ENCODE measurements at places on chromosomes 7 and 10. TPM values are rescaled to one million over a fixed set of nuclear protein-coding genes. Genes with fewer than 3 reads are reported as not detected.

DNA sequence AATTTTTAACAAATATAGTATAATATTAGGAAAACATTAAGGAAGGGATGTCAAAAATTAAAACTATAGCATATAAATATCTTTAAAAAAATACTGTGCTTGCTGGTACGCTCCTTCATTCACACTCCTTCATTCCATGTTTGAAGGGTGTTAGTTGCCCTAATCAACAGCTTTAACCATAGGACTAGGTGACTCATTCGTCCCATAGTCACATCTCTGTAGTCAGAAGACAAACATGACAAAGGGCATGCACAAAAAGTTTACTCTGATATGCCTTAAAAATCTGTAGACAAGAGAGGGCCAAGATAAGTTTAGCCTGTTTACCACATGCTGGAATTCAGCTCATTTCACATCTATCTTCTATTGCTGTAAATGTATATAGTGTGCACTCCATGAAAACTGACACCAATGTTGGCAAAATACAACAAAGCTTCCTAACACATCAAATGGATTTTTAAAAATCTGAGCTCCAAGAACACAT lies 646 bp downstream of the FAM13C start:
- peak overlapping the region; percentile 83 for H3K4me3 ChIP-seq
- no peaks in the 10 kb centered on the region for H3K36me3 ChIP-seq
- no peak for DNase-seq
- peaks cover 7% of the 10 kb centered on the region for H3K27me3 ChIP-seq
- H3K27ac ChIP-seq: peak overlapping the region; percentile 3

DNA sequence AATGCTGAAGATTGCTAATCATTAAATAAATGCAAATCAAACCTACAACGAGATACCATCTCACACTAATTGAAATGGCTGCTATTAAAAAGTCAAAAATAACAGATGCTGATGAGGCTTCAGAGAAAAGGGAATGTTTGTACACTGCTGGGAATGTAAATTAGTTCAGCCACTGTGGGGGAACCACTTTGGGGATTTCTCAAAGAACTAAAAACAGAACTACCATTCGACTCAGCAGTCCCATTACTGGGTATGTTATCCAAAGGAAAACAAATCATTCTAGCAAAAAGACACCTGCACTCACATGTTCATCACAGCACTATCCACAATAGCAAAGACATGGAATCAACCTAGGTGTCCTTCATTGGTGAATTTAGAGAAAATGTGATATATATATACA lies 379.0 kb upstream of the CNTNAP2 start:
- no peak for DNase-seq
- no peaks in the 10 kb centered on the region for H3K4me1 ChIP-seq
- H3K27me3 ChIP-seq: peaks cover 56% of the 10 kb centered on the region
- H3K4me3 ChIP-seq: no peak overlapping the region
- no peaks in the 10 kb centered on the region for H3K36me3 ChIP-seq

DNA sequence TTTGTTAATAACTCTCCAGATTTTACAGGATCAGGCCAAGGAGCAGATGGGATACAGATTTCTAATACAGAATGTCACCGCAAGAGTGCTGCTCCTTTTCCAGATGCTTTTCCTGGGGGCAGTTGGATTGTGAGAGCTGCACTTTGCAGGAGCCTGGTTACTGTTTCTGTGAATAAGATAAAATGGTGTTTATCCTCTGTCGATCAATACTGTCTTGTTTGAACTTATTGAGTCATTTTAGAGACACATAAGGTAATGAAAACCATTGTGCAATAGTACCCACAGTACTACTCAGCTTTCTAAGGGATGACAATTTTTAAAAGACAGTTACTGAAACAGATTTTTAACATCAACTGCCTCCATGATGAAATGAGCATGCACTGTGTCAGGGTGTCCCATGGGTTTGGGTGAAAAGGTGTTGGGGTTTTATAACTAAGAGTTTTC lies 2.9 kb downstream of the A1CF start:
- H3K4me1 ChIP-seq: peaks cover 9% of the 10 kb centered on the region
- no peak overlapping the region for H3K27ac ChIP-seq
- H3K36me3 ChIP-seq: no peaks in the 10 kb centered on the region
- no peak overlapping the region for H3K4me3 ChIP-seq

DNA sequence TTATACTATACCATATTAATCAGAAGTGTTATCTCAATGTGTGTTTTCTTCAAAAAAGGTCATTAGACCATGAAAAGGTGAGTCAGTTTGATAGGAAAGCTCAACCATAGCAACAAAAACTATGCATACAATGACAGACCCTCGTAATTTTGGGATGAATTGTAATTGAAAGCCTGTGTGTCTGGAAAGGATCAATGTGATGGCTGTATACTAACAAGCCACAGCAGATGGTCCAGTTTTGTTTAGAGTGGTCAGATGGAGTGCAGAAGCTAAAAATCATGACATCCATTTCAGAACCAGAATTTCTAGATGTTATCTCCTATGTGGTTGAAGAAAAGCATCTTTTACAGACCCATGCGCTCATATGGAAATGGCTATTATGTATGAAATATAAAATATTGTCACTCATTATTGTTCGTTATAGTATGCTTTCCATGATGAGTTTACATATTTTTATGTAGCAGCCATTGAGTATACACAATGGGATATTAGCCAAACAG lies 88.3 kb upstream of the CNTNAP2 start:
- no peaks in the 10 kb centered on the region for H3K4me1 ChIP-seq
- DNase-seq: no peak
- H3K27ac ChIP-seq: no peak overlapping the region
- H3K4me3 ChIP-seq: no peak overlapping the region

DNA sequence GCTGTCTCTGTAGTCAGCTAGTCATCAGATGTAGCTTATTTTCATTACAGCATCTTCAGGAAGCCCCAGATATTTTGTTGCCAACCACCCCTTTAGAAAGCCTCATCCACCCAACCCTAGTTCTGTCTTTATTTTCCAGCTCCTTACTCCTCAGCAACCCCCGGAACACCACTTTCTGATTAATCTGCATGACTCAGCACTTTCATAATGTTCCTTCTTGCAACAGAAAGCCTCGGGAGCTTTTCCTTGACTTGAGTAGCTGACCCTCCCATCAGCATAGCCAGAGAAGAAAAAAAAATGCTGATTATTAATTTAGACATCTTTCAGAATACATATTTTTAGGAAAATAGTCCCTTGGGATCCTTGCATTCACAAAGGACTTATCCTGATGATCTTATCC lies 244.0 kb upstream of the CXCL12 start:
- no peaks in the 10 kb centered on the region for H3K27me3 ChIP-seq
- no peak overlapping the region for H3K4me3 ChIP-seq
- no peak for DNase-seq
- no peaks in the 10 kb centered on the region for H3K4me1 ChIP-seq
- no peak overlapping the region for H3K27ac ChIP-seq
- H3K36me3 ChIP-seq: no peaks in the 10 kb centered on the region

- H3K4me3 ChIP-seq: peak overlapping the region; percentile 84
- no peak overlapping the region for H3K27ac ChIP-seq
- peak; percentile 83 for DNase-seq
- no peaks in the 10 kb centered on the region for H3K4me1 ChIP-seq
Measured at GRCh38 chr10:133378251-133379096, 588 bp upstream of the PAOX start.

- H3K27me3 ChIP-seq: no peaks in the 10 kb centered on the region
- no peaks in the 10 kb centered on the region for H3K4me1 ChIP-seq
- H3K27ac ChIP-seq: no peak overlapping the region
- no peak overlapping the region for H3K4me3 ChIP-seq
- no peak for DNase-seq
Measured at GRCh38 chr10:82228701-82229100, 353.7 kb downstream of the NRG3 start.

DNA sequence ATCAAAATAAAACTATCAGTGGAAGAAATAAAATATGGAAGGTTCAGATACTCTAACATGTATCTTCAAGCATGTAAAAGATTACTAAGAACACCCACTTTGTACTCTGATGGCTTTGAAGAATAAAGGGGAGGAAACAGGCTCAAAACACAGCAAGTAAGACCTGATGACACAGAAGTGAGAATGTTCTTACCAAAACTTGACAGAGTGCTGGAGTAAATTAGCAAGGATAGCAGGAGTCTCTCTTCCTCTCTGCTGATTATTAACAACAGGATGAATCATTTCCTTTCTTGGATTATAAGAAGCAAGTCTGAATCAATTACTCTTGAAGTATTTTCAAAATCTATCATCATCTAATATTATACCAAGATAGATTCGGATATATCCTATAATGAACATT lies 47.5 kb downstream of the GLI3 start:
- H3K27ac ChIP-seq: no peak overlapping the region
- no peaks in the 10 kb centered on the region for H3K36me3 ChIP-seq
- no peak overlapping the region for H3K4me3 ChIP-seq

DNA sequence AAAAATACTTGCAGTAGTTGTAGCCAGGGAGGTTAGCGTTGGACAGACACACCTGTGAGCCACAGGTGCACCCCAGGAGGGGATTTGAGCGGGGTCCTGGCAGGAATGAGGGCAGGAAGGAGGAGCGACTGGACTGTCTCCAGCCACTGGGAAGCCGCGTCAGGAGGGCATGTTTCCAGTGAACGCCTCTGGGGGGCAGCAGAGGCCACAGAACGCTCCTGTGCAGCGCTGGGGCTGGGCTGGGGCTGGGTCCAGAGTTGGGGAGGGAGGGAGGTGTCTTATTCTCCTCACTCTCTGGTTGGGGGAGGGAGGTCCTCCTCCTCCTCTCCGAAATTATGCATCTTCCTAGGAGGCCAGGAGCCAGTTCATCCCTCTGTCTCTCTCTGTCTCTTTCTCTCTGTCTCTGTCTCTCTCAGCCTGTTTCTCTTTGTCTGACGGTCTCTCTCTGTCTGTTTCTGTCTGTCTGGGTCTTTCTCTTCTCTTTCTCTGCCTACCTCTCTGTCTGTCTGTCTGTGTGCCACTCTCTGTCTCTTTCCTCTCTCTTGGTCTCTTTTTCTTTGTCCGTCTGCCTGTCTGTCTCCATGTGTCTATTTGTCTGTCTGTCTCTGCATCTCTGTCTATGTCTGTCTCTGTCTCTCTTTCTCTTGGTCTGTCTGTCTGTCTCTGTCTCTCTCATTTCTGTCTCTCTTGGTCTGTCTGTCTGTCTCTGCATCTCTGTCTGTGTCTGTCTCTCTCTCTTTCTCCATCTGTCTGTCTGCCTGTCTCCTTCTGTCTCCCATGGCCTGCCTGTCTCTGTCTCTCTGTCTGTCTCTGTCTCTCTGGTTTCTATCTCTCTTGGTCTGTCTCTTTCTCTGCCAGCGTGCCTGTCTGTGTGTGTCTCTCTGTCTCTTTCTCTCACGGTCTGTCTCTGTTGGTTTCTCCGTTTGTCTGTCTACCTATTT lies 9.9 kb upstream of the PSMG3 start:
- peak; percentile 97 for DNase-seq
- H3K36me3 ChIP-seq: no peaks in the 10 kb centered on the region
- no peak overlapping the region for H3K27ac ChIP-seq
- H3K4me3 ChIP-seq: no peak overlapping the region

DNA sequence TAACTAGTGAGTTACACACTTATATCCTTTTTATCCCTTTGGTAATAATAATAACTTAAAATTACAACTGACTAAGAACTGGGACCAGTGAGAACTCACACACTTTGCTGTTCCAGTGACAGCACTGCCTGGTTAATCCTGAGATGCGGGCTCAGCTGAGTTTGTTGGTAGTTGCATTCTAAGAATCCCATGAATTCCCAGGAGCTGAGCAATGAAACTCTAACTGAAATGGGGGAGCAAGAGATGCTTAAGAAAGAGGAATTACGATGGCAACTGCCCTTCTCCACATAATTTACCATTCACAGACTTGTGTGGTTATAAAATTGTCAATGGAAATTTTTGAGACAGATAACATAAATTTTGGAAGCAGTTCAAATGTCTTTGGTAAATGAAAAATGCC lies 659.4 kb downstream of the MAGI2 start:
- H3K27ac ChIP-seq: no peak overlapping the region
- DNase-seq: no peak
- H3K36me3 ChIP-seq: no peaks in the 10 kb centered on the region
- no peak overlapping the region for H3K4me3 ChIP-seq
- H3K27me3 ChIP-seq: no peaks in the 10 kb centered on the region

- no peaks in the 10 kb centered on the region for H3K4me1 ChIP-seq
- no peak for DNase-seq
- H3K4me3 ChIP-seq: no peak overlapping the region
- H3K36me3 ChIP-seq: peaks cover 29% of the 10 kb centered on the region
- H3K27ac ChIP-seq: no peak overlapping the region
Measured at GRCh38 chr10:73076360-73077183, 20.1 kb downstream of the P4HA1 start.

DNA sequence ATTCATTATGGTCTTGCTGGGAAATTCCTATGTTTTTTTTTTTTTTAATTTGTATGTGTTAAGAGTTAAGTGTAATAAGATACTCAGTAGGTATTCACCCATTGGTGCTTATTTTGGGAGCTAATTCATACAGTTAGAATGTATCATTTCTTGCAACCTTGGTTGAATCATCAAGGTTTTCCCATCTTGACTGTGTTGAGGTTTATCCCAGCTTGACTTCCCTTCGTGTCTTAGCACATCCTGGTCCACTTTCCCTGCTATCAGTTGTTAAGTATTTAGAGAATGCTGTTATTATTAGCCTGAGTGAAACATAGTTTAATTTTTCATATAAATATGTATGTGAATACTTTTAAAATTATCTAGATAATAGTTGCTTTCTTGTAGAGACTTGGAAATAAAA lies 20.8 kb downstream of the RALA start:
- H3K4me1 ChIP-seq: no peaks in the 10 kb centered on the region
- no peak overlapping the region for H3K4me3 ChIP-seq
- H3K36me3 ChIP-seq: peaks cover 8% of the 10 kb centered on the region
- no peaks in the 10 kb centered on the region for H3K27me3 ChIP-seq

GRCh38 chr10:119479532-119479931 lies 63.0 kb downstream of the RGS10 start:
- no peaks in the 10 kb centered on the region for H3K4me1 ChIP-seq
- H3K4me3 ChIP-seq: no peak overlapping the region
- peak; percentile 83 for DNase-seq
- H3K36me3 ChIP-seq: no peaks in the 10 kb centered on the region
- H3K27me3 ChIP-seq: peaks cover 85% of the 10 kb centered on the region

GRCh38 chr10:73095481-73096021 lies 1.1 kb downstream of the P4HA1 start:
- no peaks in the 10 kb centered on the region for H3K27me3 ChIP-seq
- no peaks in the 10 kb centered on the region for H3K4me1 ChIP-seq
- H3K4me3 ChIP-seq: peak overlapping the region; percentile 98
- peak; percentile 66 for DNase-seq

DNA sequence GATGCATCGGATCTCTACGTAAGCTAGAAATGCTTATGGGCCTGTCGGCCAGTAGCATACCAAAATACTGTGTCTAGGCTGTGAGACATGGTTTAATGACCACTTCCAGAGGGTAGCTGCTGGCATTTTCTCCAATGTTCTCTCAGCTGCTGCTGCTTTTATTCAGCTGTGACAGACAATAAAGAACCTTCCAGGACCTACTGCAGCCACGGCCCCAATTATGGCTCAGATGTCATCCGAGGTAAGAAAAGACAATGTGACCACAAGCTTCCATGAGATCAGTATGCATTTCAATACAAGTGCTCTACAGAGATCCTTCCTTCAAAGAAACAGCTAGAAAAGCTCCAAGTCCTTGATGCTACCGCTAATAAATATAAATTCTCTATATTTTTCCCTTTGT lies 256.2 kb downstream of the SDHAF3 start:
- no peak overlapping the region for H3K4me3 ChIP-seq
- H3K4me1 ChIP-seq: no peaks in the 10 kb centered on the region
- no peaks in the 10 kb centered on the region for H3K36me3 ChIP-seq
- no peak overlapping the region for H3K27ac ChIP-seq

FAM25C gene
- total RNA-seq: not detected

MGMT gene
- total RNA-seq: 27.3 TPM

SLC39A12 gene
- not detected for total RNA-seq

RSU1 gene
- 39.4 TPM for total RNA-seq

DNAJC12 gene
- total RNA-seq: 0.72 TPM

CNNM2 gene
- 18.5 TPM for total RNA-seq

MCM10 gene
- total RNA-seq: 35.9 TPM

CCDC3 gene
- 4.2 TPM for total RNA-seq

BTBD16 gene
- total RNA-seq: not detected

C7orf57 gene
- 0.57 TPM for total RNA-seq

NYAP1 gene
- total RNA-seq: 7.2 TPM

PCLO gene
- 2.8 TPM for total RNA-seq

Data from endodermal cell (in vitro differentiated cells).